ENCODE measurements at places on chromosomes 16 and 17. TPM values are rescaled to one million over a fixed set of nuclear protein-coding genes. Genes with fewer than 3 reads are reported as not detected.
A peak's percentile ranks its signal among the peaks of the same experiment; 100 is the strongest.

DNA sequence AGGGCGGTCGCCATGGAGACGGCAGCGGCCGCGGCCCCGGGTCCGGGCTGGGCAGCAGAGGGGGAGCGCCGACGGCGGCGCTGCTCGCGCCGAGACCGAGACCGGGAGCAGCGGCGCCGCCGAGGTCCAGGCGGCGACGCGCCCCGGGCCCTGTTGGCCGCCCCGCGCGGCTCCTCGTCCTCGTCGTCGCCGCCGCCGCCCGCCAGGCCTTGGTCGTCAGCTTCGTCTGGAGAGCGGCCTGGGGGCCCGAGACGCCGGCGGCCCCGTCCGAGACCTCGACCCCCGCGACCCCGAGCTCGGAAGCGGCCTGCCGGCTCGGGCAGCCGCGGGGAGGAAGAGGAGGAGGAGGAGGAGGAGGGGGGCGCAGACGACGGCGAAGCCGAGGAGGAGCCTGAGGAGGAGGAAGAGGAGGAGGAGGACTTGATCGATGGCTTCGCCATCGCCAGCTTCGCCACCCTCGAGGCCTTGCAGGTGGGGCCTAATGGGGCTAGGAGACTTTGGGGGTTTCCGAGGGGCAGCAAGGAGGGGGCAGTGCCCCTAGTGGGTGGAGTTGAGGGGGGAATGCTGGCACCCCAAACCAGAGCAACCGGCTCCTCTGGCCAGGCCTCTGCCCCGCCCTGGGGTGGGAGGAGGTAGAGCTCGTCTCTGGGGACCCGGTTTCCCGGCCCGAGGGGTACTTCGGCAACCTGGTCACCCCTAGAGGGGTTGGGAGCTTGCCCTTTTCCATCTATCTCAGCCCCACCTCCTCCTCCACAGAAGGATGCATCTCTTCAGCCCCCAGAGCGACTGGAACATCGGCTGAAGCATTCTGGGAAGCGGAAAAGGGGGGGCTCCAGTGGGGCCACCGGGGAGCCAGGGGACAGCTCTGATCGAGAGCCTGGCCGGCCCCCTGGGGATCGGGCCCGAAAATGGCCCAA lies 1.5 kb downstream of the FBRS start:
- peak; percentile 77 for DNase-seq

DNA sequence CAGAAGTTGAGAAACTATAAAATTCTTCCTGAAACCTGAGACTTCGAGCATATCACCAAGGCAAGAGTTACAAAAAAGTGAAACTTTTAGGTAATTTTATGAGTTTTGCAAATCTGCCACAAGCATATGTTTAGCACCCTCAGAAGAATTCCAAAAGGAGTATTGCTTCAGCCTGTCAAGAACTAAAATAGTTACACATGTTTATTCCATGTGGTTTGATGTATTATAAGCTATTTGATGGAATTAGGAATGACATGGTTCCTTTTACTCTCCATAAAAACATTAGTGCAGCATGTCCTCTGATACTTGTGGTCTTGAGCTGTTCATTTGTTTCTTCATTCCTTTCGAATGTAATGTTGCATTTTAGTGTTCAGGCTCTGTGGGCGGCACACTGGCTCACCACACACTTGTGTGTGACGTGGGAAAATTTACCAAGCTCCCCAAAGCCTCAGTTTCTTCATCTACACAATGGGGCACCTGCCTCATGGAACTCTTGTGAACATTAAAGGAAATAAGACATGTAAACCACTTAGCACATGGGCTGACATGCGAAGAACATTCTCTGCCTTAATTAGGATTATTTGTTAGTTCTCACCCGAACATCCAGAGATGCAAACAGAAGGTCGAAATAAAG lies 204.2 kb upstream of the FOXF1 start:
- DNase-seq: no peak

GRCh38 chr16:75317532-75317931 lies 66.1 kb upstream of the BCAR1 start:
- DNase-seq: no peak

GRCh38 chr16:12646490-12647274 lies 157.0 kb downstream of the CPPED1 start:
- no peak for DNase-seq

- no peak for DNase-seq
These were observed 16.7 kb downstream of the ARL2BP start for GRCh38 chr16:57261806-57262205.

GRCh38 chr17:692116-692515 lies 22.5 kb downstream of the VPS53 start:
- no peak for DNase-seq

DNA sequence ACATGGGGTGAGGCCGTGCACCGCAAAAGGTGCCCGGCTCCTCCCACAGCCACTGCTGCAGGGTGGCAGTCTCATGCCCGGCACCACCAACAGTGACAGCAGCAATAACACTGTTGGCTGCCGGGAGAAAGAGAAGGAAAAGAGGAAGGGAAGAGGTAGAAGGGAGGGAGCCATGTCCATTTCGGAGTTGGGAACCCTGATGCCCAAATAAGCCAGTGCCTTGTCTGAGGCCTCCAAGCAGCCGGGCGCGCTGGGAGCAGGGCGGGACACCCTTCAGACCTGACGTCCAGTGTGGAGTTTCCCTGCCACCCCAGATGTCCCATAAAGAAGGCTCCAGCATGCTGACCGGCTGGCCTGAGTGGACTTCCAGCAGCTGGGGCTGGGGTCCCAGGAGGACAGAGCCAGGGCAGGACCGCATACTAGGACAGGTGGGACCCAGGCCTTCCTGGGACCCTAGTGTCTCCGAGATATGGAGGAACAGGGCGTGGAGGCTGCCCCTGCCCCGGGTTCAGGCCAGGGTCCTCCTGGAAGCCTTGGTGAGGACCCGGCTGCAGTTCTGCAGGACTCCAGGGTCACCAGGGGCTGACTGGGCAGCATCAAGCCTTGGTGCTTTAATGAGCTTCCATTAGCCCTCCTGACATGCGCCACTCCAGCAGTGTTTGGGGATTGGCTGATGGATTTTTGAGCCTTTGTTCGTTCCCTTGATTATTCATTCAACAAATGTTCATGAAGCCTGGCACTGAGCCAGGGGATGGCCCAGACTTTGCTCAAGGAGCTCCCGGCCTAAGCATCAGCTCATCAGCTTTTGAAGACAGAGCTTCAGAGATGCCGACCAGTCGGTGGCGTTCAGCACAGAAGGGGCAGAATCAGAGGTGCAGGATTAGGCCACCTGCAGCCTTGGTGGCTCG lies 223.6 kb upstream of the CIBAR2 start:
- no peak for DNase-seq

- DNase-seq: no peak
These were observed 7.4 kb downstream of the GNAO1 start for GRCh38 chr16:56198755-56199114.

DNA sequence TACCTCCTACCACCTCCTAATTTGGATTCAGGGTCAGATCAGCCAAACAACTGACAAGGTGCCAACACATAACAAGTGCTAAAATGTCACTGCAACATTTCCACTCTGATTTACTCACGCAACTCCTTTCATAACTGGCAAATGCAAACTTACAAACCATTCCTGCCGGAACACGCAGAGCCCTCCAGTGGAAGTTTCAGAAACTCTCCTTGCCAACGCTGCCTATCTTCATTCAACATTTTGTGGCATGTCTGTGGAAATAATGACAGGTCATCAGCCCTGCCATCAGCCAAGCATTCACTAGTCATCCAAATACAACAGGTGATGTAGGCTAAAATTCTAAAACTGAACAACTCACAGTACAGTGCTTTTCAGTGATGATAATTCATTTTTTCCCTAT lies 37.7 kb upstream of the OR3A1 start:
- DNase-seq: no peak

DNA sequence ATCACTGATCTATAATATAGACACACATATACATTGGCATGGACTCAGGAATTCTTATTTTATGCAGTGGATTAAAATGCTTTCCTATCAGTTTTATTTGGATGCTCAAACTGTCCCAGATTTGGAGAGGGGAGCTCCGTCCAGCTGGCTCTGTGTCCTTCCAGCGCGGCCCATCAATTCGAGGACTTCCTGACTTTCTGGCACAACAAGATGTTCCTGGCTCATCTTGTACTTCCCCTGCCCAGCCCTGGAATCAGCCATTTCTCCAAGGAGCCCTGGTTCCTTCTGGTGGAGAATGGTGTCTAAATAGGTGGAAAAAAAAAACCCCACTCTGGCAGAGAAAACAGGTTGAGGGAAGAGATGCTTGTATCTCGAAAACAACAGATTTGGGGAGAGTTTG lies 94.5 kb downstream of the CRISPLD2 start:
- DNase-seq: no peak

DNA sequence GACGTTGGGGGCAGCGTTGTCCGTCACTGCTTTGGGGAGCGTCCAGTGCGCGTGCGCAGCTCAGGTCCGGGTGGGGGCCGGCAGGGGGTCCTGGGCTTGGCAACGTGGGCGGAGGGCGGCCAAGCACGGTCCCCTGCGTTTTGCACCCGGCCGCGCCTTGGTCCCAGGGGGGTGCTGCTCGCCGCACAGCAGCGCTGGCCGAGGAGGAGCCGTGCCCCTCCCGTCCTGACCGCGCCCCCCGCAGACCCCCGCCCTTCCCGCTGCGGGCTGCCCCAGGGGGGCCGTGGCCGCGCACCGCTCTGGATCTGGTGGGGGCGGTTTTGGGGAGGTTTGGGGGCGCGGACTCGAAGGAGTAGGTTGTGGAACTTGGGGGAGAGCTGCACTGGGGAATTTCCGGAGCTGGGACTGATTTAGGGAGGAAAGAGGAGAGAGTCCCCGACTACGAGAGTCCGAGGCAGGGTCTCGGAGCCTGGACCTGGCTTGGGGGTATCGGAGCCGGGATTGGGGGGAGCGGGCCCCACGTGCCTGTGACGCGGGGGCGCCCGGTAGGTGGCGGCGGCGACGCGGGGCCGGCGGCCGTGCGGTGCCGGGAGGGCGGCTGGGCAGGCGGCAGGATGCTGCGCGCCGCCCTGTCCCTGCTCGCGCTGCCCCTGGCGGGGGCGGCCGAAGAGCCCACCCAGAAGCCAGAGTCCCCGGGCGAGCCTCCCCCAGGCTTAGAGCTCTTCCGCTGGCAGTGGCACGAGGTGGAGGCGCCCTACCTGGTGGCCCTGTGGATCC lies at the start of gene SLC9A5:
SLC9A5 (plus strand) TSS at position 579 of the 777 bp plus-strand sequence; CDS start at position 615, 36 bp downstream.
- DNase-seq: no peak

GRCh38 chr17:17207998-17208397 lies 1.9 kb upstream of the PLD6 start:
- no peak for DNase-seq

DNA sequence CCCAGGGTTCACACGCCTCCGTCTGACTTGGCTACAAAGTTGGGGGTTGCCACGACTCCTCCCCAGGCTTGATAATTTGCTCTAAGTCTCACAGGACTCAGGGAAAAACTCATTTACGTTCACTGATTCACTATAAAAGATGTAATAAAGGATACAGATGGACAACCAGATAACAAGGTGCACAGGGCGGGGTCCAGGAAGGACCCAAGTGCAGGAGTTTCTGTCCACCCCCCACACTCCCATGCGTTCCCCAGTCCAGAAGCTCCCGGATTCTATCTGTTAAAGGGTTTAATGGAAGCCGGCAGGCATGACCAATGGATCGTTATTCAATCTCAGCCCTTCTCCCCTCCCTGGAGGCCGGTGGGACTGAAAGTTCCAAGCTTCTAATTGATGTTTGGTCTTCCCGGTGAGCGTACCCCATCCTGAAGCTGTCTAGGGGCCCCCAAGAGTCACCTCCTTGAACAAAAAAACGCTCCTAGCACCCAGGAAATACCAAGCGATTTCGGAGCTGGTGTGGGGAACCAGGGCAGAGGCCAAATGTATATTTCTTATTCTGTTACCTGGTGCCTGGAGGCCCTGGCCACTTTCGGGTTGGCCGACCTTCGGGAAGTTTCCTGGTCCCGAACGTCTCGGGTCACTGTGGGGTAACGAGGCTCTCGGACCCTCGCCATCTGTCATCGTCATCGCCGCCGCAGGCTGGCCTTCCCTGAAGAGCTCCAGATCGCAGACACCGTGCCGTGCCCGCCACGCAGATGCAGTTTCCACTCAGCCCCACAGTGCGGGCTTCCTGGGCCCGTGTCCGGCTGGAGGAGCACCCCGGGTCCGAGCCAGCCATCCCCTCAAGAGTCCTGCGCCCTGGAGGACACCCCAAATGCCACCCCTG lies 13.5 kb upstream of the METRNL start:
- peak; percentile 35 for DNase-seq

- no peak for DNase-seq
These were observed 246.2 kb downstream of the KATNIP start for GRCh38 chr16:27795992-27796614.

- no peak for DNase-seq
These were observed 5.5 kb downstream of the DOK4 start for GRCh38 chr16:57480754-57481230.

- no peak for DNase-seq
These were observed 39.7 kb downstream of the ERCC4 start for GRCh38 chr16:13959626-13960025.

DNA sequence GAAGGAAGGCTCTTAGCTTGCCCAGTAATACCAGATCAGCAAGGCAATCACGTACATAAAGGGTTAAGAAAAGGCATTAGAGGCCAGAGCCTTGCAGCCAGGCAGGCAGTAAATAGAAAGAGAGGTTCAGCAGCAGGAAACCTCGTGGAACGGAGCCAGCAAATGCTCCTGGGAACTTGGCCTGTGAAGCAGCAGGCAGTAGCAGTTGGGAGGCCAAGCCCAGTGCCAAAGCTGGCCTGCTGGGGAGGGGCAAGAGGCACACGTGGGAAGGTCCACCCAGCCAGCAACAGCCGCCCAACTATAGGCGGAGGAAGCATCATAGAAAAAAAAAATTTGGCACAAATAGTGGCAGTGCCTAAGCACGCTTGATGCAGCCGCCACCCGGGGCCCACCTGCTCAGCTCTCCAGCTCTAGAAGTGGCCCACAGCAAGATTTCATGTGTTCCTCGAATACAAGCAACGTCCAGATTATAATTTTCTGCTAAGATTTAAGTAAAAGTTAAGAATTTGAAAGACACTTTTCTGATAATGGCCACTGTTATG lies 2339.5 kb downstream of the TP53TG3F start:
- no peak for DNase-seq

Gene GALR2
- total RNA-seq: not detected

Gene KRT39
- not detected for total RNA-seq

Gene ITGB3
- 13.2 TPM for total RNA-seq

Gene GPR139
- not detected for total RNA-seq

Gene PPY
- total RNA-seq: not detected

Gene UTS2R
- total RNA-seq: not detected

Gene TMEM98
- total RNA-seq: 41.9 TPM

Gene PYDC1
- not detected for total RNA-seq

Gene CACNG1
- total RNA-seq: not detected

Gene HSD17B2
- total RNA-seq: 47.8 TPM

Gene TM4SF5
- not detected for total RNA-seq

Gene CLDN7
- total RNA-seq: 157 TPM

Gene SLC52A1
- total RNA-seq: 2.5 TPM

Gene CLDN9
- 0.42 TPM for total RNA-seq

Gene DOC2A
- 3.1 TPM for total RNA-seq

All from ureter (tissue), 1 donor.